GM10248 (cell line): ENCODE measurements at places on chromosomes 11 and 22.

DNA sequence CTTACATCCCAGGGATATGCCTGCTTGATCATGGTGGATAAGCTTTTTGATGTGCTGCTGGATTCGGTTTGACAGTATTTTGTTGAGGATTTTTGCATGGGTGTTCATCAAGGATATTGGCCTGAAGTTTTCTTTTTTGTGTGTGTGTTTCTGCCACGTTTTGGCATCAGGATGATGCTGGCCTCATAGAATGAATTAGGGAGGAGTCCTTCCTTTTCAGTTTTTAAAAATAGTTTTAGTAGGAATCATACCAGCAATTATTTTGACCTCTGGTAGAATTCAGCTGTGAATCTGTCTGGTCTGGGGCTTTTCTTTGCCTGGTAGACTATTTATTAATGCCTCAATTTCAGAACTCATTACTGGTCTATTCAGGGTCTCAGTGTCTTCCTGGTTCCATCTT, 362.4 kb downstream of the JRKL start:
- DNase-seq, result no peak

DNA sequence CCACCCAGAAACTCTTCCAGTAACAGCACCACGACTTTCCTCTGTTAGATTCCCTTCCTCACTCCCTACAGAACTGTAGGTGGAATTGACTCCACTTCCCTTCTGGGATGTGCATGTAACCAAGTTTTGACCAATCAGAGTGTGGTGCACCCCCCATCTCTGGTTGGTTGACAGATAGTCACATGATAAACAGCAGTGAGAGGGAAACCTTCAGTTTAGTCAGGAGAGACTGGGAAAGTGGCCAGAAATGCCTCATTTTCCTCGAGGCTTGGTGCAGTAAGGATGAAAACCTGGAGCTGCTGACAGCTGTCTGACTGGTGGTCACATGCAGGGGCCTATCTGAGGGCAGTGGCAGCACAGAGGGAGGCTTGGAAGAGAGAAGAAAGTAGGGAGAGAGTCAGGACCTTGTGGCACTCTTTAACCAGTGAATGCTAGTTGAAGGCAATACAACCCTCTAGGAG, 67.3 kb upstream of the GRK3 start:
- no peak for DNase-seq

DNA sequence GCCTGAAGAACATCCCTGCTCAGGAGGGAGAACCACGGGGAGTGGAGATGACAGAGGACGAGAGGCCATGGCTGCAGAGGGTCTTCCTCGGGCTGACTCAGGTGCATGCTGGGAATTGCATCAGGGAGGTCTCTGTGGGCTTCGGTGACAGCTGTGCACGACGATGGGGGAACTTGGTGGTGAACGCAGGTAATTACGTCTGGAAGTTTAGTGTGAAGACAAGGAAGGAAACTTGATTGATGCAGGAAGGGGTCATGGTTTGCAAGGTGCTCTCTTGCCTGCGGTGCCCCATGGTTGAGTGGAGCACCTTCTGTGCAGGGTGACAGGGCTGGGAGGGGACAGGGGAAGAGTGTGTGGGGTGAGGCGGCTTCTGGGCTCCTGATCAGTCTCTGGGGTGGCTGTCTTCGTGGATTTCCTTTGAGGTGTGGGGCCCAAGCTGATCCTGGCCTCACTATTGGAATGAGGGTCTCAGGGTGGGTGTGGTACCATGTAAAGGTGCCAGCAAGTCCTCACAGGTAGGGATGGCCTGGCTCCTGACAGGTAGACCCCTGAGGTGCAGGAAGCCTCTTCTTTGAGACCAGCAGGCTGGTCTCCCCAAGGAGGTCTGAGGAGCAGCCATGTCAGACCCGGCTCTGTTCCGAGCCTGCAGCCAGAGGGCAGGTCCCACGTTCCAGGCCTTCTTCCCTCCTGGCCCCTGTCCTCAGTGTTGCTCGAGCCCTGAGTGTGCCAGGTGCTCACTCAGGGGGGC, 1020.1 kb downstream of the TBC1D22A start:
- DNase-seq, result no peak

- DNase-seq, result no peak
Observed at GRCh38 chr11:43518408-43519160, 159.9 kb downstream of the TTC17 start.

GRCh38 chr11:72220696-72221363, 3.7 kb upstream of the INPPL1 start:
- peak; percentile 7 for DNase-seq

DNA sequence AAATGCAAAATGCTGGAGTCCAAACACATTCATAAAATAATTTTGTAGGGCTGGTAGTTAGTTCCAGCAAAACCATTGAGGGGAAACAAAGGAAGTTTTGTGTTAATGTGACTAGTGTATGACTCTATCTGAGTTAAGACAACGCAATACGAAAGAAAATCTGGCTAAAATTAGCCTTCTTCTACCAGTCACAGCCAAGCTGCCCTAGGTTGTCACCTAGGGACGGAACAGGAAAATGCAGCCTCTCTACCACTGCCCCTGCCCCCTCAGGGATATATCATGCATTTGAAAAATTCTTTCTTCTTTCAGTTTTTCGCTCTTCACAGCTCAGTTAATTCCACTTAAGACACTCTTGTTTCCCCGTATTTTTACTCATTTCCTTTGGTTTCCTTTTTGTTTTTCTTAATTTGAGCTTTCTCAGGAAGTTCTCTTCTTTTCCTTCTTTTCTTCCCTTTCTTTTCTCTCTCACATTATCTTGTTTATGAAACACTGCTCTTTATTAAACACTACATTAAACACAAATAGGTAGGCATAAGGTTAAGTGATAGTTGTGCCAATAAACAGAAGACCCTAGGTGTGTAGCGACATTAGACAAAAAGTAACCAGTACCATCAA, 30.6 kb downstream of the KIRREL3 start:
- no peak for DNase-seq

- DNase-seq, result no peak
Observed at GRCh38 chr11:528166-528814, 7.1 kb downstream of the HRAS start.
